ENCODE measurements at places on chromosomes 12 and 14. TPM values are rescaled to one million over a fixed set of nuclear protein-coding genes. Genes with fewer than 3 reads are reported as not detected.

GRCh38 chr12:77894556-77894955 is 63.9 kb downstream of the NAV3 start:
- no peak for DNase-seq

- DNase-seq: no peak
Measured at GRCh38 chr12:92271341-92271740, 125.7 kb upstream of the BTG1 start.

GRCh38 chr12:20404576-20405346 is 36.4 kb downstream of the PDE3A start:
- DNase-seq: peak; percentile 55

DNA sequence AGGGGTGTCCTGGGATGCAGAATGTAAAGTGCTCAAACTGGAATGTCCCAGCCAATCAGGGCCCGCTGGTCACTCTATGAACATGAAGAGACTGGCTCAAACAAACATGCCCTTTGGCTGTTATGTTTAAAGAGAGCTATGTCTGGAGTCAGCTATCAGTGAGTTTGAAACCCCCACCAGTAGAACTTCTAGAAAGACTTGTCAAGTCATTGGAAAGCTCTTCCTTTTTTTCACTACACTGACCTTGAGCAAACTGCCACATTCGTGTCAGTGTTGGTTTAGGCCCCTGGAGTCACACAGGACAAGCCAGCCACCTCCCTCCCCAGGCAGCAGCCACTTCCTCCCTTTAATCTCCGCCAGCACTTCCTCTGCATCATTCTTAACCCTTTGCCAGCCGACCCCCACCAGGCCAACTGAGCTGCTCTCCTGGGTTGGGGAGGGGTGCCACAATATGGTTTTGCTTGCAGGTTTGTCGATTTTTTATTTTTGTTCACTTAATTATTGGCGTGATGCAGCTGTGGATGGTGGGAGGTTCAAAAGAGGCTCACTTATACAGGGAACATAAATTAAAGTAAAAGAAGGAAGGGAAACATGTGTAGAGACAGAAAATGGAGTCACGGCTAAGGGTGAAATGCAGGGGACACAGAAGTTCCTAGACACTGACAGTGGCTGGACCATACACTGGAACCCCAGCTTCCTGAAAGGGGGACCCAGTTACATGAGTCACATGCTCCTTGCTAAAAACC is 25.3 kb downstream of the CMKLR1 start:
- DNase-seq: no peak

DNA sequence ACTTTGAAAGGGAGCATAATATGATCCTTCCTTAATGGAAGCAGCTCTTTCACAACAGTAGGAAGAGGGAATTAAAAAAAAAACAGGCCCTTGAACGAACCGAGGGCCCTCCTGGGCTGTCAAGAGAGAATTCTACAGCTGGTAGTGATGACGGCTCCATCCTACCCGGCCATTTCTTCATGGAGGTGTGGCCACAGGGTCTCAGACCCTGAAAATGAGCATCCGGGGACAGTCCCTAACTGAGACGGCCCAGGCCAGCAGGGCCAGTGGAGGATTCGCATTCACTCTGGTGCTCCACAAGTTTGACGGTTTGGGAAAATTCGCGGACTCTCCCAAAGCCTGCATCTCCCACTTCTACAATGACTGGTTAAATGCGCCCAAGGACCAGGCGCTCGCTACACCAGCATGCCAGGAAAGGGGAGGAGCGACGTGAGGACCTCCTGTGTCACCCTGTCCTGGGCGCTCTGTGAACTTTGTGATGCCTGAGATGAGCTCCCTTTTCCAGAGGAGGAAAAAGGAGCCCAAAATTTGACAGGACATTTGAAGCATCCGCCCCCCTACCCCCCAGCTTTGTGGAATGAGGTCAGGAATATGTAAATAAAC is 66.8 kb downstream of the BCL11B start:
- DNase-seq: no peak

GRCh38 chr12:127885954-127886750 is 380.8 kb upstream of the TMEM132C start:
- no peak for DNase-seq

Gene IQSEC3
- total RNA-seq: 0.18 TPM

Gene SERPINA9
- total RNA-seq: not detected

Gene SDR9C7
- not detected for total RNA-seq

Gene SERPINA10
- total RNA-seq: not detected
